ENCODE measurements at places on chromosomes 5 and 9.

DNA sequence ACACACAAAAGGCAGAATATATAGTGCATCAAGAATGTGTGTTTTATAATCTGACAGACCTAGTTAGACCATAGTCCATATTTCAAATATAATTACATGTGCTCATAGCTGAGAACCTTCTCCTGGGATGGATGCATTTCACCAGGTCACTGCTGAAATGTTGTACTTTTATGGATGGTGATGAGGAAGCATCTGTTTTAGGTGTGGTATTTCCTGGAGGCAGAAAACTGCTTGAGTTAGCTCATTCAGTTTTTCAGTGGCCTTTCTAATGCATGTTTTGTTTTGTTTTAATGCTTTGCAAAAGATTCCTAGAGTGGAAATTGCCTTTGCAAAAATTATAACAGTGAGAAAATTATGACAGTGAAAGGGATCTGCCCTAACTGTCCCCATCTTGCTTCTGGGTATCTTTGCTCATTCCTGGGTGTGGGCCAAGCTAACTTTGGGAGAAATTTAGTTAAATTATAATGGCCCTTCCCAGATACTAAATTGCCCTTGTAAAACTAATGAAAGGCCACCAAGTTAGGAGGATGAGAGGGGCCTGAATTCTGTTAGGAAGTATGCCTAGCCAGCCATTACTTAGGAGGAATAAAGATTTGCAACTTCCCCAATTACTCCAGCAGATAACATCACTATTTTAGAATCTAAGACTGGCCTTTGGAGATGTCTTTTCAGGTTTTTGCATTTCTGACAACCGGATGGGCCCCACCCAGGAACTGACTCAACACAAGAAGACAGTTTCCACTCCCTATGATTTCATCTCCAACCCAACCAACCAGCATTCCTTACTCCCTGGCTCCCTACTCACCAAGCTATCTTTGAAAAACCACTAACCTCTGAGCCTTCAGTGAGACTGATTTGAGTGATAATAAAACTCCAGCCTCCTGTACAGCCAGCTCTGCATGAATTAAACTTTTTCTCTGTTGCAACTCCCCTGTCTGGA lies 7.0 kb upstream of the IL12B start:
- DNase-seq, result peak; percentile 34

GRCh38 chr5:81739291-81739690 lies 11.6 kb downstream of the SSBP2 start:
- DNase-seq, result no peak

DNA sequence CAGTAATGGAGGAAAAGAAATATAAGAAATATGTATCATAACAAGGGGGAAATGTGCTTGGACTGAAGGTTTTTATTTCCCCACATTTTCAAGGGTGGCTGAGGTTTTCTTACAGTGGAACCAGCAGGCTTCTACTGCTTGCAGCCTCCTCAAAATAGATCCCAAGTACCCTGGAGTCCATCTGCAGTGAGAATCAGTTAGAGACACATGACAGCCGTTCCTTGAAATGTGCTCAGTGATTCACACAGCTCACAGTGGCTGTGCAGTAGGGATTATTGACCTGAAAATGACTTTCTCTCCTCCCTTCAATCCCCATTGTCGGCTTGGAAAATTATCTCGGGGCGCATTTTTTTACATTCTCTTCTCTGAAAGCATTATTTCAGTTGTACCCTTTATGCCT lies 832.0 kb downstream of the TLR4 start:
- no peak for DNase-seq

DNA sequence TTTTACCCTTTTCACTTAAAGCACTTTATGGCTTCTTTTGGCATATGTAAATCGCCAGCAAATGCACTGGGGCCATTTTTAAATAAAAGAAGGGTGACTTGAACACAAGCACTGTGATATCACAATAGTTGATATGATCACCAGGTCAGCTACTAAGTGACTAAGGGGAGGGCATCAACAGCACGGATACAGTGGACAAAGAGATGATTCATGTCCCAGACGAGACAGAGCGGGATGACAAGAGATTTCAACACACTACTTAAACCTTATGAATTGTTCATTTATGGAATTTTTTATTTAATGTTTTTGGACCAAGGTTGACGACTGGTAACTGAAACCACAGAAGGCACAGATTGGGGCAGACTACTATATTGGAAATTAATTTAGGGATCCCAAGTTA lies 54.1 kb downstream of the RORB start:
- DNase-seq, result no peak

GRCh38 chr5:78550891-78551290 lies 97.7 kb downstream of the LHFPL2 start:
- no peak for DNase-seq

DNA sequence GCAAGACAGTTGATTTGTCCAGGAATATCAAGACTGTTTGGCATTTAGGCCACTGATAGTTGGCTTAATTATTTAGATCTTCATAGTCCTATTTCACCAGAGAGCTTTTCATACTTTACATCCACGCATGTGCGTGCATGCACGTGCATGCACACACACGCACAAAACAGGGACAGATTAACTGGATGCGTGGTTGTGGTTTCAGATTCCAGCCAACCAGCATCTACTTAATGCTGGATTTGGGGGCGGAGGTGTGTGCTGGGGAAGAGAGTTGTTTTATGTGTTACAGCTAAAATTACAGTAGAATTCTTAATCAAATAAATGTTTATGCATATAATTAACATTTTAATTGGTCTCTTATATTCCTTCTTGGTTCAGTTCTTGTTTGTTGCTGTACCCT lies 7.3 kb downstream of the RNF14 start:
- no peak for DNase-seq

DNA sequence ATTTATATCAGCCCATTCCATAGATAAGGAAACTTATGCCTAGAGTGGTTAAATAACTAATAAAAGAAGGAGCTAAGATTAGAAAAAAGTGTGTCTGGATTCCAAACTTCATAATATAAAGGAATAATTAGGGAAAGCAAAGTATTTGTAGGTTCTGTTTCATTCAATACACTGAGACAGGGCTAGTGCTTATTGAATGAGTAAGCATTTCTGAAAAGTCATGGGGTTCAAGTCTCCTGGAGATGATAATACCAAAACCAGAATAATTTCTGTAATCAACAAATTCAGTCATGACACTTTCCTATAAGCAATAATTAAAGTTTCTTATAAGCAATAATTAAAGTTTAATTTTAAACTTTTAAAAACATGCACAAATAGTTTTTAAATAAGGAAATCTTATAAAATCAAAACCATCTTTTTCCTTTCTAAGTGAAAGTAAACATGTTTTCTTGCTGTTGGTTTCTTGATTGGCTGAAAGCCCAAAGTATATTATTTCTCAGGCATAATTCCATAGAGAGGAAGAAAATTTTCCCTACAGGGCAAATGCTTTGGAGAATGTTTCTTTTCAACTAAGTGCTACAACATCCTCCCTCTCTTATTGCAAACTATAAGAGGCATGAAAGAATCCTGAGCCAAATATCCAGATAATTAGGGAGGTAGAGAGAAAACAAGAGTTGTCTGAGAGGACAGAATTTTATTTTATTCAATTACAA lies 510.2 kb downstream of the PRELID2 start:
- DNase-seq, result no peak

GRCh38 chr5:160361624-160362228 lies 8.7 kb downstream of the C1QTNF2 start:
- no peak for DNase-seq

GRCh38 chr9:68614121-68614520 lies 73.4 kb upstream of the TMEM252 start:
- DNase-seq, result no peak

GRCh38 chr9:37174247-37174646 lies 53.9 kb downstream of the ZCCHC7 start:
- peak; percentile 10 for DNase-seq

DNA sequence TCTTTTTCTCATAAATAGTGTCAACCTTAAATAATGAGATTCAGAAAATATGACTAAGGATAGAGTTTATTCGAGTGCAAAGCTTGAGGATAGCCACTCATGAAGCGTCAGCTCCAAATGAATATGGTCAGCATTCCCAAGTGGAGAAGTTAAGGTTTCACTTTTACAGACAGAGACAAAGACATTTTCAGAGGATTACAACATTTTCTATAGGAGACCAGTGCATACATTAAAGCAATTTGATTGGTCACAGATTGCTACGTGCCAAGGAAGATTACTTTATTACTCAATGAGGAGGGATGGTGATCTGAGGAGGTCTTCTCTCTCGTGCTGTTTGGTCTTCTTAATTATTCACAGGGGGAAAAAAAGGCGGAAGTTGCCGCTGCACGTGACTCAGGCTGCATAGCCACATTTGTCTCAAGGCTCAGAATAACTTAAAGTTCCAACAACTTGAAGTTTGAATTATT lies 60.1 kb upstream of the SPATA31C2 start:
- no peak for DNase-seq

GRCh38 chr5:120098426-120098825 lies 365.7 kb upstream of the PRR16 start:
- DNase-seq, result no peak

DNA sequence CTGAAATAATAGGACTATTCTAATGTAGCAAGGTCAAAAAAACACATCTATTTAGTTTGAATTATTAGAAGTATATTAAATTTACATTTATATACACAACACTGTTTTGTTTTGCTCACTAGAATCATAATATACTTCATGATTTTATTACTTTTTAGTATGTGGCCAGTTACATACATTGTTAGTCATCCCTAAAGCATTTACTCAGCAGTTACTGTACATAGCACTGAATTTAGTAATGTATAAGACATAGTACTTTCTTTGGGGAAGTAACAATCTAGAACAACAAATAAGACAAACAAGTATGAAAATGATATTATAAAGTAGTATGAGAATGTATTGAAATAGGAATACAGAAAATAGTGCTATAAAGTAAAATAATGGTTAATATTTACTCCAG lies 28.2 kb downstream of the ERCC8 start:
- no peak for DNase-seq

DNA sequence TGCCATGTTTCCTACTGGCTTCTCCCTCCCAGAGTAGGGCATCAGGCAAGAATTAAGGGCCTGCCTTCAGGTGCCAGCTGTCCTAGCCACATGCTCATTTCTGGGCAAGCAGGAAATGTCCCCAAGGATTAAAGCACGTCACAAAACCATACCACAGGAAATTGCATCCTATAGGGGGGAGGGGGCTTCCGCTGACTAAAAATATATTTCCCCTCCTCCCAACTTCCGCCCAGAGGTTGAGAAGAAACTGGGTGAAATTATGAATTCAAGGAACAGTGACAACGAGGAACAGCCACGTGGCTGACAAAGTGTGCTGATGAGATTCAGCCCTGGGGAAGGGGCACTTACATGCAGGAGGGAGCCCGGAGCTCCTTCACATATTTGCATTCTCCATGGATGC lies 4.1 kb downstream of the HBEGF start:
- DNase-seq, result no peak

GRCh38 chr9:74771672-74772071 lies 116.0 kb downstream of the TRPM6 start:
- no peak for DNase-seq

GRCh38 chr9:120705174-120705573 lies 9.1 kb downstream of the MEGF9 start:
- DNase-seq, result no peak

DNA sequence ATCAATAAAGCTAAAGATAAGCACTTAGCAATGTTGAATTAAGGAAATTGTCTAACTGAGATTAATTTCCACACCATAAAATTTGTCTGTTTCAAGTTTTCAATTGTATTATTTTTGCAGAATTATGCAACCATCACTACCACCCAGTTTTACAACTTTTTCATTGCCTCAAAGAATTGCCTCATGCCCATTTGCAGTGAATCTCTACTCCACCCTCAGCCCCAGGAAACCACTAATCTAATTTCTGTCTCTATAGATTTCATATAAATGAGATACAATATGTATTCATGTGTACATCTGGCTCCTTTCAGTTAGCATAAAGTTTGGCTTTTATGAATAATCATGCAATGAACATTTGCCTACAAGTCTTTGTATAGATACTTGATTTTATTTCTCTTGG lies 72.9 kb downstream of the PTCD2 start:
- DNase-seq, result no peak

GRCh38 chr5:103234239-103234975 lies 24.2 kb upstream of the MACIR start:
- no peak for DNase-seq

DNA sequence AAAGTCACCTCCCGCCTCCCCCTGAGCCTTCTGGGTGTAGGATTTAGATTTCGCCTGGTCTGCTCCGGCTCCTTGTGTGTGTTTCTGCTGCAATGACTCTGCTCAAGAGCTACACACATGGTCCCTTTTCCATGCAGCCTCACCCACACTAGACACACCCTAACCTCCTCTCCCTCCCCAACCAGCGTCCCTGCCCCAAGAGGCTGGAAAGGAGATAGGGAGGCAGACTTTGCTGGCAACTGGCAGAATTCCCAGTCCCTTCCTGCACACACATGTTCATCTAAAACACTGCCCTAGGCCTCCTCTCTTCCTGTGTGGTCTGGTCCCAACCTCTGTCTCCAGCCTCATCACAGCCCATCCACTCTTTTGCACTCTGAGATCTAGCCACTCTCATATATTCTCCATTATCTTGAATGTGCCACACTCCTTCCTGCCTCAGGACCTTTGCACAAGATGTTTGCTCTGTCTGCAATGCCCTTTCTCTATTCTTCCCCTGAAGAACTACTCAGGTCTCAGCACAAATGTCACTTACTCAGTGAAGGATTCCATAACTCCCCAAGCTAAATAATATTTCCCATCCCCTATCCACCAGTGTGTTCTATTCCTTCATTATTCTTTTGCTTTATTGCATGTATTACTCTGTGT lies 253.8 kb downstream of the CDK5RAP2 start:
- DNase-seq, result no peak

- DNase-seq, result no peak
These were observed 32.9 kb downstream of the TRPC7 start for GRCh38 chr5:136332223-136333015.

- no peak for DNase-seq
These were observed 1040.6 kb upstream of the SEMA6A start for GRCh38 chr5:117615226-117615625.

DNA sequence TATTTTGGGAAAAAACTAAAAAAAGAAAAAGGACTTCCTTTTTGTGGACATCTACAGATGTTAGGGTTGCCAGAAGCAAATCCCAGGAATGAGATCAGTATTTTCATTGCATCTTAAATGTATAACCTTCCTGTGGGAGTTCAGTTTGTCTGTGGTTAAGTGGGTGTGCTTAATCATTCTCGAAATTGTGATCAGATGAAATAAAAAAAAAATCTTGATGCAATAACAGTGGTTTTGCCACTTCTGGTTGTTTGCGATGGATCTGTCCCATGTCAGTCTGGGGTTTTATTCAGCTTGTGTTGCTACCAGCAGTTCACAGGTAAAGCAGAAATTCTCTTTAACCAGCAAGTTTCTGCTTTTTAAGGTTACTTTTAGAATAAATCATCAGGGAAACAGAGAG lies 179.0 kb downstream of the MAN2A1 start:
- DNase-seq, result no peak

DNA sequence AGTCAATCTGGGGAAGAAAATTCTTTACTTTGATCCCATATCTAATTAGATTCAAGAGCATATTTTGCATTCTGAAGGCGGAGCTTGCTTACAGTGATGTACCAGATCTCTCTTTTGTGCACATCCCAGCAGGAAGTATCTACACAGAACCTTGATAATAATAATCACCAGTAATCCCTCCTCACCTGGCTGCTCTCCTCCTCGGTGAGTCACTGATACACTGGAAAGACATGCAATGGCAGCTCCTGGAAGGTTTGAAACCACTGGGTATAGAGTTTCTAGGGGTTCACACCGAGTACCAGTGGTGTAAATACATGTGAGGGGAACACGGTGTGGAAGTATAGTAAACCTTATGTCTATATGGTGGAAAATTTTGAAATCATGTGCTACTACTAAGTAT lies 205.5 kb upstream of the TARS1 start:
- no peak for DNase-seq

GRCh38 chr9:14223081-14223480 lies 90.9 kb downstream of the NFIB start:
- no peak for DNase-seq
